ENCODE measurements at places on chromosomes 6 and 20. TPM values are rescaled to one million over a fixed set of nuclear protein-coding genes. Genes with fewer than 3 reads are reported as not detected.

- no peaks in the 10 kb centered on the region for H3K27me3 ChIP-seq
- H3K36me3 ChIP-seq = no peaks in the 10 kb centered on the region
- no peak overlapping the region for H3K4me3 ChIP-seq
- H3K4me1 ChIP-seq = peaks cover 21% of the 10 kb centered on the region
Measured at GRCh38 chr20:33781945-33782344, 29.2 kb upstream of the CHMP4B start.

DNA sequence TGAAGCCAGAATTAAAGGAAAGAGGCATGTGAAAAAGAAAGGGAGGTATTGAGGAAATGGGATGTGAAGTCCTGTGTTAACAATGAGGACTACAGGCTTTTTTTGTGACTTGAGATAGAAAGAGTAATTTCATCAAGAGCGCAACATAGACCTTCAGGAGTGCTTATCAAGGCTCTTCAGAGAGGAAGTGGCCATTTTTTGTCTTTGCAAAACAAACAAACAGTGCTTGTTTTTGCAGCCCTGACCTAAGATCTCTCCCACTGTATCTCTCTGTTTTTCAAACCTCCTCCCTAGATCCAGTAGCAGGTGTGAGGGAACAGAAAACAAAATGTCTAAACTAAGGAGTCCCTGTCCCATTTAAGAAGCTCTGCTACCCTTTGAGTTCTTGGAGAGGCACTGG, 710.3 kb upstream of the MARCKS start:
- DNase-seq = no peak
- H3K27me3 ChIP-seq = no peaks in the 10 kb centered on the region
- no peak overlapping the region for H3K27ac ChIP-seq
- H3K4me1 ChIP-seq = peaks cover 1% of the 10 kb centered on the region
- H3K36me3 ChIP-seq = no peaks in the 10 kb centered on the region

GRCh38 chr20:62900692-62901584, 25.4 kb downstream of the DIDO1 start:
- DNase-seq = no peak
- no peaks in the 10 kb centered on the region for H3K27me3 ChIP-seq
- peak overlapping the region; percentile 98 for H3K27ac ChIP-seq

DNA sequence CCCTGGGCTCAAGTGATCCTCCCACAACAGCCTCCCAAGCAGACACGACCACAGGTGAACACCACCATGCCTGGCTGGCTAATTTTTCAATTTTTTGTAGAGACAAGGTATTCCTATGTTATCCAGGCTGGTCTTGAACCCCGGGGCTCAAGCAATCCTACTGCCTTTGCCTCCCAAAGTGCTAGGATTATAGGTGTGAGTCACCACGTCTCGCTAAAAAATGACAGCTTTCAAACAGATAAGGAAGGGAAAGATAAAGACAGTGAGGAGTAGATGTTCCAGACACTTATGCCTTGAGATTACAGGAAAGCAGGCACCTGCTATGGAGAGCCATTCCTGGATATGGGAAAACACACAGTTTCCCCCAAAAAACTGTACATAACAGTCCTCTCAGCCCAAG, 40.9 kb upstream of the SLA2 start:
- no peak overlapping the region for H3K4me3 ChIP-seq
- no peak for DNase-seq
- H3K27me3 ChIP-seq = no peaks in the 10 kb centered on the region
- H3K36me3 ChIP-seq = peaks cover 2% of the 10 kb centered on the region

FAM83C gene
- total RNA-seq = not detected

COL19A1 gene
- 2.3 TPM for total RNA-seq

All from progenitor cell of endocrine pancreas (in vitro differentiated cells).